ENCODE measurements at places on chromosomes 5 and 9.

DNA sequence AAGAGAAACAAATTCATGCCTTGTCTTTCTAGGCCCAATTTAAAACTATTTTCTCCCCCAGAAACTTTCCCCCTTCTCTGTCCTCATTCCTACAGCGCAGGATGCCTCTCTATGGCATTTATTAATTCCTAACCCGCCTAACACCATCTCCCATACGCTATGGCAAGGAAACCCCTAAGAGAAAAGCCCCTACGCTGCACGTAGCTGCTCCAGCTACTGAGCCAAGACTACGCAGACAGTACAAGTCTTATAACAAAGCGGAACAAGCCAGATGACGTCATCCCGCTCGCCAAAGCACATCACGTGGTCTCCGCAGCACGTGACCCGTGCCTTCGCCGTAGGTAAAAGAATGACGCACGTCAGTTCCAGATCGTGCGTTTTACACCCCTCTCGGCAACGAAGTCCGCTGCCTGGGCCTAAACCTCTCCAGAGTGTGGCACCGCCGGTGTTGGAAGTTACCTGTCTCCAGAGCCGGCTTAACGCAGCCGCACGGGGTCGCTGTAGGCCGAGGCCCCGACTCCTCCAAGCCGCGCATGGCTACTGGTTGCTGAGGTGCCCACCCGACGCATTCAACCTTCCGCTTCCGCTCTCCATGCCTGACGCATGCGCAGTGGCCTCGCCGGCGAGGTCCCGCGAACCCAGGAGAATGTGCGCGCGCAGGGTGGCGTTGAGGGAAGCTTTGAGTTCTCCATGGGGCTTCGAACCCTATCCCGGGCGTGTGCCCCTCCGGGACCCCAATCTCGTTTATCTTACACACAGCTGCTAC, at the start of gene TRMO:
Gene TRMO, minus strand, starts transcription at position 542 of the 766 bp plus-strand sequence. Its CDS starts 7 bp downstream, at position 535.
- DNase-seq = peak; percentile 94

GRCh38 chr5:54915466-54916027, 69.8 kb downstream of the ESM1 start:
- DNase-seq = no peak

DNA sequence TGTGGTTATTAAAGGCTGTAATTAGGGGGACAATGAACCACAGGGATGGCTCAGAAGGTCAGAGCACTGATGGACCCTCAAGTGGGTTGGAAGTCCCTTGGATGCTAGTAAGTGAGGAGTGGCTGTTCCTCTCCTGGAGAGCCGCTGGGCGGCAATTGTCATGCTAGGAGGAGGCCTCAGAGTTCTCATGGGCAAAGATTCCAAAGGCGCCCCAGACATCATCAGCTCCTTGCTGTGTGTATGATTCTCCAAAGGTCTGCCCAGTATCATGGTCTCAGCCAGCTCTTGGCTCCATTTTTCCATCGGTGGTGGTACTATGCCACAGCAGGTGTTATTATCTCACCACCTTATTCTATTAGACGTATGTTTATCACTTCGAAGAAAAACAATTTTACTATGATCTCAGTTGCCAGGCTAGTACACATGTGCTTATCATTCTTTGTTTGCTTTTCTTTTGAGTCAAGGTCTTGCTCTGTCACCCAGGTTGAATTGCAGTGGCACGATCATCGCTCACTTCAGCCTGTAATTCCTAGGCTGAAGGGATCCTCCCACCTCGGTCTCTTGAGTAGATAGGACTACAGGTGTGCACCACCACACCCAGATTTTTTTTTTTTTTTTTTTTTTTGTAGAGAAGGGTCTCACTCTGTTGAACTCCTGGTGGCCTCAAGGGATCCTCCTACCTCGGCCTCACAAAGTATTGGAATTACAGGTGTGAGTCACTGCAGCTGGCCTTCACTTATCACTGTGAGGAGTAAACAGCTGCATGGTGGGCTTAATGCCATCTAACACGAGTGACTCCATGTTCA, 46.8 kb downstream of the EXOSC2 start:
- DNase-seq = no peak

DNA sequence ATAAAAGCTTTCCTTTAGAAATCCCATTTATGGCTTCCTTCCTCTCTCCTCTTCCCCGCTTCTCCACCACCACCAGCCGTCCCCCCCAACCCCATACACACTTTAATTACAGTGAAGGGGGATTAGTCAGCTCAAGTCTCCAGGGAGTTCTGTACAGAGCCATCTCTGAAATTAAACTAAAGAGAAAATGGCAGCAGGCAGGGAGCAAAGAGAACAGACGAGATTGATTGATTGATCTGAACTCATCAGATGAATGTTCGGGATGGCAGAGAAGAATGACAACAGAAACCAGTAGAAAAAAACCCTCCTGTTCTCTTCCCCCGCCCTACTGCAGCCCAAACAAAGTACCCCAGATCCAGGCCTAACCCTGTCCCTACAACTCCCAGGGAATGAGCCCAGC, 241.7 kb upstream of the PANK3 start:
- no peak for DNase-seq

GRCh38 chr9:91945277-91946085, 4.5 kb downstream of the ROR2 start:
- DNase-seq = no peak
